ENCODE measurements at places on chromosomes 2 and 18. TPM values are rescaled to one million over a fixed set of nuclear protein-coding genes. Genes with fewer than 3 reads are reported as not detected.

- H3K4me3 ChIP-seq: no peak overlapping the region
- DNase-seq: no peak
- H3K27ac ChIP-seq: peak overlapping the region; percentile 20
- H3K36me3 ChIP-seq: no peaks in the 10 kb centered on the region
- H3K27me3 ChIP-seq: no peaks in the 10 kb centered on the region
Observed at GRCh38 chr18:74242438-74243096, 49.2 kb downstream of the CYB5A start.

- no peak overlapping the region for H3K4me3 ChIP-seq
- no peaks in the 10 kb centered on the region for H3K4me1 ChIP-seq
- peaks cover 38% of the 10 kb centered on the region for H3K27me3 ChIP-seq
- DNase-seq: no peak
Observed at GRCh38 chr18:79816092-79816491, 18.4 kb downstream of the KCNG2 start.

- H3K36me3 ChIP-seq: no peaks in the 10 kb centered on the region
- no peaks in the 10 kb centered on the region for H3K4me1 ChIP-seq
- DNase-seq: no peak
- H3K27ac ChIP-seq: no peak overlapping the region
- no peak overlapping the region for H3K4me3 ChIP-seq
Observed at GRCh38 chr18:46809145-46809544, 52.3 kb upstream of the ST8SIA5 start.

- H3K27ac ChIP-seq: no peak overlapping the region
- H3K36me3 ChIP-seq: peaks cover 25% of the 10 kb centered on the region
Observed at GRCh38 chr2:216142540-216142939, 33.4 kb downstream of the XRCC5 start.

DNA sequence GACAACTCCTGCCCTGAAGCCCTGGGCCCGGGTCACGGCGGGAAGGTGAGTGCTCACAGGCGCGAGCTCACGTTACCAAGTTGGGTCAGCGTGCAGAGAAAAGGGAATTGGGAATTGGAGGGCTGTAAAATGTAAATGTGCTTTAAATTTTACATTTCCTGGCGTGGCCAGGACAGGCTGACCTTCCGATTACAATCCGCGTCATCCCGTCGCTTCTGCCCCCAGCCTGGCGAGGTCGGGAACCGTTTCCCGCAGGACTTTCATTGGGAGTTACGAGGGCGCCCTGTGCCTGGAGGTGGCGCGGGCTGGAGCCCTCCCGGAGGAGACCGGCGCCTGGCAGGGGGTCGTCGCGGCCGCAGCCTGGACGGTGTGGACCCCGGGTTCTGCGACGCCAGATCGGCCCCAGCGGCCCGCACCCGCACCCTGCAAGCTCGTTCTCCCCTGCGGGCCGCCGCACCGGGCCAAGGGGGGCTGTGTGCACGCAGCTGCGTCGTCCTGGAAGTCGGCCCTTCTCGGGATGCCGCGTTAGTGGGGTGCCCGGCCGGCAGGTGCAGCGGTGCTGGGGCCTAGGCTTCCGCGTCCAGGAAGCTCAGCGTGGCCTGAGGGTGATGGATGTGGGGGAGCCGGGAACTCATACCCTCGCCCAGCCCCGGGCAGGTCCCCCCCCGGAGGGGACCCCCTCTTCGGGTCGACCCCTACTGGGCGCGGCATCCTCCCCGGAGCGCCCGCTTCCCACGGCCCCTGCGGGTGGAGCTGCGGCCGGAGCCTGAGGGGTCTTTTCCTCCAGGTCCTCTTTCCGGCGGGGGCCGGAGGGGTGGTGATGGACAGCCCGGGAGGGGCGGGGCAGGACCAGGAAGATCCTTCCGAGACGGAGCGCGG lies 63.9 kb downstream of the LRRFIP1 start:
- no peak for DNase-seq
- peaks cover 9% of the 10 kb centered on the region for H3K4me1 ChIP-seq
- H3K4me3 ChIP-seq: peak overlapping the region; percentile 98
- no peaks in the 10 kb centered on the region for H3K36me3 ChIP-seq
- H3K27ac ChIP-seq: peak overlapping the region; percentile 94
- H3K27me3 ChIP-seq: no peaks in the 10 kb centered on the region

DNA sequence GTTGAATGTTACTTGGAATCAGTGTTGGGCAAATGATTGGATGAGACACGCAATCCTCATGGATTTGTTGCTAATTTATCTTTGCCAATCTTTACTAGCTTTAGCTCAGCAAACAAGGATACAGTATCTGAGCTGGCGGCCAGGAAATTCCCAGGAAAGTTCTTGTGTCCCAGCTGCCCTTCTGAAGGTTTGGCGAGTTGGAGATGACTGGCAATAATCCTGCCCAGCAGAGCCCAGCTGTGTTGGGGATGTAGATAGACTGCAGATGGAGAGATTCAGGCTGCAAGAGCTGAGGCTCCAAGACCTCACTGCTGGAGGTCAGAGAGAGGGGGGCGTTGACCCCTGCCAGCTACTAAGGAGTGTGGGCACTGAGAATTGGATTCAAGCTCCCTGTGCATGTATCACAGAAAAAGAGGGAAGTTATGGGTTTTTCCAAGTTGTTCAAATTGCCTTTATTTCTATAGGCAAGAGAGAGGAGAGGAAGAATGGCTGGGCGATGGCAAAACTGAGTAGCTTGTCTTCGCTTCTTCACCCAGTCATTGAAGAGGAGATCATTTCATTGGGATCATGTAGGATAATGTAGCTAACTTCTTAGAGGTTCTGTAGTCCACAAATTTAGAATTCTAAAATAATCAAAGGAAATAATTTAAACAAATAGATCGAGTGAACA lies 506.8 kb upstream of the LRATD1 start:
- no peak for DNase-seq
- no peaks in the 10 kb centered on the region for H3K36me3 ChIP-seq
- H3K4me3 ChIP-seq: no peak overlapping the region
- no peaks in the 10 kb centered on the region for H3K4me1 ChIP-seq

- no peak overlapping the region for H3K4me3 ChIP-seq
- H3K4me1 ChIP-seq: no peaks in the 10 kb centered on the region
- no peak overlapping the region for H3K27ac ChIP-seq
Observed at GRCh38 chr2:232338759-232339106, 39.8 kb upstream of the ALPP start.

DNA sequence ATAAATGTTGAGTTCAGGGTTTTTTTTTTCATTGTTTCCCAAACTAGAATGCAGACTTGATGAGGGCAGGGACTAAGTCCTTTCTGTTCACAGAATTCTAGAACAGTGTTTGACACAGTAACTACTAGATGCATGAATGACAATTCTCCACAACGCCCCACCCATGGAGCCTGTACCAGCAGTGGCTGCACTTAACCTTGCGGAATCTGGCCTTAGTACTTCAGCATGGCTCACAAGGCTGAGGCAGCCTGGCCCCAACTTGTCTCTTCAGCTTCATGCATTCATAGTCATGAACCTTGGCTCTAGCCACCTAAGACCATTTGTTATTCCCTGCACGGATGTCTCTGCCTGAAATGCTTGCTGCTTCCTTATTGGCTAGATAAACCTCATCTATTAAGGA lies 29.5 kb upstream of the MSGN1 start:
- no peaks in the 10 kb centered on the region for H3K27me3 ChIP-seq
- no peaks in the 10 kb centered on the region for H3K36me3 ChIP-seq
- H3K27ac ChIP-seq: no peak overlapping the region
- DNase-seq: no peak

DNA sequence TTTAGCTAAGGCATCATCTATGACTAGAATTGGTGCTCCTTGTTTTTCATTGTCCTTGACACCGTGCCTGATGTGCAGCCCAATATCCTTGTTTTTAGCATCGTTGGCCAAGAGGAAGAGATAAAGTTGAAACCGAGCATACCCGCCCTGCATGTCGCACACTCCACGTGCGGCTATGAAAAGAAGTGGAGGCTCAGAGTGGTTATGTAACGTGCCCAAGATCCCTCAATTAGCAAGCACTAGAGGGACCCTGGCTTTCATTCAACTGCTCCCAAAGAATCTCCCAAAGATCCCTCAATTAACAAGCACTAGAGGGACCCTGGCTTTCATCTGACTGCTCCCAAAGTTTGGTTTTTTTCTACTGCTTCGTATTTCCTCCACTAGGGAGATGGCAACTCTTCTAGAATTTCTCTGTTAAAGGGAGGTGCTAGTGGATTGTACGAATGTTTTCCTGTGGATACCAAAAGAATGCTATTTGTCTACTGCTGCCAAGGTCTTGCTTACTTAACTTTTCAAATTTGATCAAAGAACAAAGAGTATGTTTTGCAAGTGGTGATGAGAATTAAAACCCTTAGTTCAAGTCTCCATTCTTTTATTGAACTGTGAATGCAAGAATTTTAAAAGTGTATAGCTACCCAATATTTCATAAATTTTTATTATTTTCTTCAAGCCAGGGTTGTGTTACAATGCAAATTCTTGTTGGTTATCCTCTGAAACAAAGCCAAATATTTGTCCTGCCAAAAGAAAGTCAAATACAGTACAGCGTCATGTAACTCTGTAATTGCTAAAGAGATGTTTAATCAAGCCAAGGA lies 92.1 kb downstream of the AOX1 start:
- H3K27ac ChIP-seq: no peak overlapping the region
- H3K4me1 ChIP-seq: peaks cover 4% of the 10 kb centered on the region
- no peaks in the 10 kb centered on the region for H3K27me3 ChIP-seq
- H3K36me3 ChIP-seq: no peaks in the 10 kb centered on the region
- DNase-seq: no peak

GRCh38 chr2:222837643-222838056 lies 23.2 kb upstream of the ACSL3 start:
- peak; percentile 43 for DNase-seq
- no peaks in the 10 kb centered on the region for H3K36me3 ChIP-seq
- no peak overlapping the region for H3K4me3 ChIP-seq
- H3K4me1 ChIP-seq: no peaks in the 10 kb centered on the region
- no peak overlapping the region for H3K27ac ChIP-seq

DNA sequence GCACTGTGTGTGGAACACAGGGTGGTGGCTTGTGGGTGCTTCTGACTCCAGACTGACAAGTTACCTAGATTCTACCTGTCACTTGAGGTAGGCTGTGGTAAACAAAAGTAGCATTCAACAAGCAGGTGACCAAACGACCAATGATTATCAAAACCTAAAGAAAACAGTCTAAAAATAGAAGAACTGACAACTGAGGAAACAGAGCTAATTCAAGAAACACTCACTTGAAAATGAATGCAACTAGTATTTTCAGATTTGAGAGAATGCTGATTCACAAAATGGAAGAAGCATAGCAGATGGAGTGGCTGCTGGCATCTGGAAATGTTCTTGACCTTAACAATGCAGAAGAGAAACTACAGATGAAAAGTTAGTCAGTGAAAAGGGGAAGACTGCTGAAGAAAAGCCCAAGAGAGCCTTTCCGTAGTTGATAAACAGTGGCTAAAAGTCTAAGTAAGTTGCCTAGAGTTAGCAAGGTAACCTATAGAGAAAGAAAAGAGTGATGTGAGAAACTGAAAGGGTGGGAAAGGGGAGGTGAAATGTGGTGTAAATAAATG lies 170.4 kb downstream of the NCK2 start:
- no peak overlapping the region for H3K27ac ChIP-seq
- H3K4me1 ChIP-seq: no peaks in the 10 kb centered on the region
- H3K27me3 ChIP-seq: no peaks in the 10 kb centered on the region
- no peak for DNase-seq

DNA sequence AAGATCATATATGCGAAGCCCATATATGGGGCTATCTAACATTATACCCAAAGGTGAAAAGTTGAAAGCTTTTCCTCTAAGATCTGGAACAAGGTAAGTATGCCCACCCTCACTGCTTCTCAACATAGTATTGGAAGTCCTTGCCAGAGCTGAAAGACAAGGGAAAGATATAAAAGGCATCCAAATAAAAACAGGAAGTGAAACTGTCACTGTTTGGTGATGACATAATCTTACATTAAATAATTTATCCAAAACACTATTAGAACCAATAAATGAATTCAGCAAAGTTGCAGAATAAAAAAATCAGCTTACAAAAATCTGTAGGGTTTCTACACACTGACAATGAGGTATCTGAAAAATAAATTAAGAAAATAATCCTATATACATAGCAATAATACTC lies 205.8 kb downstream of the INSIG2 start:
- no peak overlapping the region for H3K4me3 ChIP-seq
- H3K27me3 ChIP-seq: no peaks in the 10 kb centered on the region
- no peak overlapping the region for H3K27ac ChIP-seq
- no peaks in the 10 kb centered on the region for H3K36me3 ChIP-seq

- no peaks in the 10 kb centered on the region for H3K36me3 ChIP-seq
- H3K27ac ChIP-seq: no peak overlapping the region
- no peak overlapping the region for H3K4me3 ChIP-seq
- no peaks in the 10 kb centered on the region for H3K4me1 ChIP-seq
- no peaks in the 10 kb centered on the region for H3K27me3 ChIP-seq
- DNase-seq: no peak
Observed at GRCh38 chr2:109423556-109424359, 190.0 kb downstream of the SEPTIN10 start.

DNA sequence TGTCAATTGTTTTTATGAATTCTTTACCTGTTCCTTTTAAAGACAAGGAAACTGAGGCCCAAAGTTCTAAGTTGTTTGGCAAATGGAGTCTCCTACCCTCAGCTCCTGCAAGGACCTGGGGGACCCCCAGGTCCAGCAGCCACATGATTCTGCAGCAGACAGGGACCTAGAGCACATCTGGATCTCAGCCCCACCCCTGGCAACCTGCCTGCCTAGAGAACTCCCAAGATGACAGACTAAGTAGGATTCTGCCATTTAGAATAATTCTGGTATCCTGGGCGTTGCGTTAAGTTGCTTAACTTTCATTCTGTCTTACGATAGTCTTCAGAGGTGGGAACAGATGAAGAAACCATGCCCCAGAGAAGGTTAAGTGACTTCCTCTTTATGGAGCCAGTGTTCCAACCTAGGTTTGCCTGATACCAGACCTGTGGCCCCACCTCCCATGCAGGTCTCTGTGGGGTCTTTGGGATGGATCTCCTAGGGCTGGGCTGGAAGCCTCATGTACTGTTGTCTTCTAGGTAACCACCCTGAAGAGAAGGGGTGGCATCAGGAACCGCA lies 5.6 kb upstream of the CENPA start:
- no peak for DNase-seq
- no peaks in the 10 kb centered on the region for H3K27me3 ChIP-seq
- H3K36me3 ChIP-seq: peaks cover 20% of the 10 kb centered on the region
- no peaks in the 10 kb centered on the region for H3K4me1 ChIP-seq

NR4A2 gene
- total RNA-seq: 29.4 TPM

PLCL1 gene
- total RNA-seq: 6.6 TPM

POTEF gene
- total RNA-seq: 4.2 TPM

TMEM247 gene
- total RNA-seq: not detected

C2orf78 gene
- not detected for total RNA-seq

STEAP3 gene
- 52.2 TPM for total RNA-seq

CTAGE1 gene
- total RNA-seq: not detected

Data from breast epithelium (tissue), 4 donors.